CD4-positive, alpha-beta T cell treated with Interleukin-17A for 1 hour (primary cell): ENCODE measurements at places on chromosomes 3 and 15.
A peak's percentile ranks its signal among the peaks of the same experiment; 100 is the strongest.

- peak; percentile 31 for DNase-seq
These were observed 1.2 kb downstream of the NT5DC2 start for GRCh38 chr3:52532517-52532837.

GRCh38 chr3:49668414-49668797, 5.7 kb upstream of the APEH start:
- no peak for DNase-seq

- peak; percentile 68 for DNase-seq
These were observed 161.5 kb downstream of the FOXP1 start for GRCh38 chr3:71421820-71422566.

GRCh38 chr3:54977439-54977838, 49.6 kb upstream of the LRTM1 start:
- no peak for DNase-seq

- DNase-seq: peak; percentile 14
These were observed 238.7 kb upstream of the P2RY1 start for GRCh38 chr3:152595975-152596821.

DNA sequence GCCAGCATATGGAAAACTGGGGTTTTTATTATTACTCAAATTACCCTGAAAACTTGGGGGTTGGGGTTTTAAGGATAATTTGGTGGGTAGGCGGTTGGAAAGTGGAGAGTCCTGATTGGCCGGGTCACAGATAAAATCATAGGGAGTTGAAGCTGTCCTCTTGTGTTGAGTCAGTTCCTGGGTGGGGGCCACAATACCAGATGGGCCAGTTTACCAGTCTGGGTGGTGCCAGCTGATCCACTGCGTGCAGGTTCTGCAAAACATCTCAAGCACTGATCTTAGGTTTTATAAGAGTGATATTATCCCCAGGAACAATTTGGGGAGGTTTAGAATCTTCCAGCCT, 4.9 kb upstream of the ZNF662 start:
- DNase-seq: no peak

DNA sequence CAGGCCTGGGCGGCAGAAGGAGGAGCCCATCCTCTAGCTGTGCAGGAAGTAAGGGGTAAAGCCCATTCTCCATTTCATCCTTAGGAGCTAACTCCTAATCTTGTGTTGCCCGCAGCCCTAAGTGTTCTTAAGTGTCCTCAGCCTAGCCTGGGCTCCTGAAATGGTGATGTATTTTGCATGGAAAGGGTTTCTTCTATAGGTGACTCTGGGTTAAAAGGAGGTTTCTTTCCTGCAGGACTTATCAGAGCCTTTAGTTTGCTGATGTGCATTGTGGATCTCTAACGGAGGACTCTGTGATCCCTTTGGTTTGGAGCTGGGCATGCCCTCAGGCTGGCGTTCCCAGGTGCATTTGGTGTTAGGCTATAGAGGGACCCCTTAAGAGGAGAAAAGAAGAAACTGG, 48.5 kb upstream of the TRPM1 start:
- no peak for DNase-seq

DNA sequence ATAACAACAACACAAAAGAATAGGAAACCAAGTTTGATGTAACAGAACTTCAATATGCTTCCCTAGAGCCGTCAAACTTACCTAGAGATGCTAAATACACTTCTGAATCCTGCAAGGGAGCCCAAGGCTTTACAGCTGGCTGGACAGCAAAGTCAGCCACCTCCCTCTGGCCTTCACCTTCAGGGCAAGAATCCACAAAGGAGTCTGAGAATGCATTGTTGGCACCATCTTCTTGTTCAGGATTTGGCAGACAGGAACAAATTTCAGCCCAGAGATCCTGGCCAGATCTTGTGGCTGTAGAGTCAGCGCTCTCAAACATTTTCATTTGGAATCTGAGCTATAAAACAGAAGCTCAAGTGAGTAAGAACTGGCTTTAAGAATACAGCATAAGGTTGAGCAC, 2.2 kb downstream of the CCDC32 start:
- DNase-seq: no peak

DNA sequence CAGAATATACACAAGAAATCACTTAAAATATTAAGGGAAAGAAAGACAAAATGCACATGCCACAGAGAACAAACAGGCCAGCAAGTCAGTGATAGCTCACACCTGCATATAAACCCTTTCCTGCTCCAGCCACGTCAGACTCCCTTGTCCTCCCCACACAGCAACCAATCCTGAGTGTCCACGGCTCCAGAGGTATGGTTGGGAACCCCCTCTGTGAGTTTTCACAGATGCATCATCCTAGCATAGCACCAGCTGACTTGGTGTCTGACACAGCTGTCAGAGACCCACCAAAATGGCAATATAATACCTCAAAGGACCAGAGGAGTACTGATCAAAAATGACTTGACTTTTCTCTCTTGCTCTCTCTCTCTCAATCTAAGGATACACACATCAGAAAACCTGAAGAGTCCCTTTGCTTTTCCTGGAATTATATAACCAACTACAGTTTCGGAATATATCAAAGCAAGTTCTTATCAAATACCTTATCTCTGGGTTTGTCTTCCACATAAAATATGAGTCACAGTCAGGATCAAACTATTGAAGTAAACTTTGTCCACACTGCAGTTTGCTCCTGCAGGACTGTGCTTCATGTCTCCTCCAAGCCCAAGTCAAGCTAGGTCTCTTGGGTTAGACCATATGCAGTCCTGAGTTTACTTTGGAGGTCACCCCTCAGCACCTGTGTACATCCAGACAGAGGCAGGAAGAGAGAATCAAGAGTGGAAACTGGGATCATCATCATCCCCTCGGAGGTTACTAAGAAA, 187.1 kb upstream of the THBS1 start:
- DNase-seq: no peak

DNA sequence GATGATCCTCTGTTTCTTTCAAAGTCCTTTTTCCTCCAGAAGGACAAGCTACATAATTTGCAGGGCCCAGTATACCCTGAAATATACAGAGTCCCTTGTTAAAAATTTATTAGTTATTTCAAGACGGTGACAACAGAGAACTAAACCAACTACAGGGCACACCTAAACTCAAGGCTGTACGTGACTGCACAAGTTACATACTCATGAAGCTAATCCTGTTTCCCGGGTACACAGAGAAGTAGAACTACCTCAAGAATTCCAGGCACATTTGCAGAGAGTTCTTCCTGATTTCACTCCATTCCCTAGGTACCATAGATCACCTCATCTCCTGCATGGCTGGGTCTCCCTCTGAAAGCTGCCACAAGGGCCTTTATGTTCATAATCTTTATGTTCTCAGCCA, 279.4 kb upstream of the ARL6 start:
- no peak for DNase-seq

GRCh38 chr3:50378024-50378423, 18.7 kb upstream of the TMEM115 start:
- DNase-seq: no peak

DNA sequence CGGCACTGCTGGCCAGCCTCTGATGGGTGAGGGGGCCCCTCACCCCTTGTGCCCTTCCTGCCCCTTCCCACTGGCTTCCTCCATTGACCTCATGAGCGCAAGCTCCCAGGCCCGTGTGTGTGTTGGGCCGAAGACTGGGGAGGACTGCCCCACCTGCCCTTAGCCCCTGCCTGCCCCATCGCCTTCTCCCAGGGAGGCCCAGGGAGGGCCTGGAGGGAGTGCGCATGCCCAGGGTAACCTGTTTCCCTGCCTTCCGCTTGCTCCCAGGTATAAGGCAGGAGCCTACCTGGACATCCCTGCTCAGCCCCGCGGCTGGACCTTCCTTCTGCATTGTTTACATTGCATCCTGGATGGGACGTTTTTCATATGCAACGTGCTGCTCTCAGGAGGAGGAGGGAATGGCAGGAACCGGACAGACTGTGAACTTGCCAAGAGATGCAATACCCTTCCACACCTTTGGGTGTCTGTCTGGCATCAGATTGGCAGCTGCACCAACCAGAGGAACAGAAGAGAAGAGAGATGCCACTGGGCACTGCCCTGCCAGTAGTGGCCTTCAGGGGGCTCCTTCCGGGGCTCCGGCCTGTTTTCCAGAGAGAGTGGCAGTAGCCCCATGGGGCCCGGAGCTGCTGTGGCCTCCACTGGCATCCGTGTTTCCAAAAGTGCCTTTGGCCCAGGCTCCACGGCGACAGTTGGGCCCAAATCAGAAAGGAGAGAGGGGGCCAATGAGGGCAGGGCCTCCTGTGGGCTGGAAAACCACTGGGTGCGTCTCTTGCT, 8.8 kb downstream of the DLL4 start:
- no peak for DNase-seq

DNA sequence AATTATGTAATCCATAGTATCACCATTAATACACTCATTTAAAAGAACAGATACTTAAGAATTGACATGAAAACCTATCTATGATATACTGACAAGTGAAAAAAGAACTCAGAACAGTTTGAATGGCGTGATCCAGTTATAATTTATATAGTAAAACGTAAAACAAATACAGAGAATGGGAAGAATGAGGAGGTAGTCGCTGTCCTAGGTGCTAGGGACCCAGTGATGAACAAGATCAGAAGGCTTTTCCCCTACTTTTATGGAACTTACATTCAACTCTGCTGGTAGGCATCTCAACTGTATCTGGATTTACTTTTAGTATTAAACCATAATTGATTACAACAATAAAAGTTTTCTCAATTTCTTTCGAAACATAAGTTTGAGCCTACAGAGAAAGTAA, 31.8 kb downstream of the GSK3B start:
- no peak for DNase-seq

- DNase-seq: no peak
These were observed 72.5 kb downstream of the GPR156 start for GRCh38 chr3:120212505-120212904.

DNA sequence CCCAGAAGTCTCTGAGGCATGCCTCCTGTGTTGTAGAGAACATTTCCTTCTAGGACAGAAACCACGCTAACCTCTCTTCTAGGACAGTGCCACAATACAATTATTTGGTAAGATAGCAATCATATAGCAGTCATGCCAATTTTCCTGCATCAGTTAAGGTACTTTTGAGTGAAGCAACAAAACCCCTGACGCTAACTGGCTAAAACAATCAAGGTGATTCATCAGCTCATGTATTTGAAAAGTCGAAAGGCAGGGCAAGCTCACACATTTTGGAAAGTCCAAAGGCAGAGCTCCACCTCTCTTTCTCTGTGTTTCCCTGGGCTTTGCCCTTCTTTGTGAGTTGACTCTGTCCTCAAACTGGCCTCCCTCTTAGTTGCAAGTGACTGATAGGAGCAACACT, 10.1 kb downstream of the TERC start:
- no peak for DNase-seq

GRCh38 chr3:136678981-136679380, 73.2 kb downstream of the STAG1 start:
- DNase-seq: no peak

DNA sequence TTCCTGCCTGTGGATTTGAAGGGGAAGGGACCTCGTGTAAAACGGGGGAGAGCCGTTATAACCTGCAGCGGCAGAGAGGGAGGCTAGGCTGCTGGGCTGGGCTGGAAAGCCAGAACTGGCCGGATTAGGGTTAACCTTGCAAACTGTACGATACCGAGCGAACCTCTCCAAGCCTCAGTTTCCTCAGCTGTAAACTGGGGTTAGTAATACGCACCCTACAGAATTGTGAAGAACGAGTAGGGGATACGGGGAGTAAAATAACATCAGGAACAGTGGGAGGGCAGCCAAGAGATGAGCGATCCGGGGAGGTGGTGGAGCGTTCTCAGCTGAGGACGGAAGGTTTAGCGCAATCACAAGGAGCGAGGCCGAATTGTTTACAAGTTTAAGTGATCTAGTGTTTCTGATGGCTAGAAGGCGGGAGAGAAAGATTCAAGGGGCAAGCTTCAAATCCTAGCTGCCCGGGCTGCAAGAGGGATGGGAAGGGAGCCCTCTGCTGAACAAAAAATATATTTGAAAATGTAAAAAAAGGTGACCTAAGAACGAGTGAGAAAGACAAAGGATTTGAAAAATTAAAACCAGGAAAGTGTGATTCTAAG, 768 bp upstream of the SEMA5B start:
- peak; percentile 48 for DNase-seq

DNA sequence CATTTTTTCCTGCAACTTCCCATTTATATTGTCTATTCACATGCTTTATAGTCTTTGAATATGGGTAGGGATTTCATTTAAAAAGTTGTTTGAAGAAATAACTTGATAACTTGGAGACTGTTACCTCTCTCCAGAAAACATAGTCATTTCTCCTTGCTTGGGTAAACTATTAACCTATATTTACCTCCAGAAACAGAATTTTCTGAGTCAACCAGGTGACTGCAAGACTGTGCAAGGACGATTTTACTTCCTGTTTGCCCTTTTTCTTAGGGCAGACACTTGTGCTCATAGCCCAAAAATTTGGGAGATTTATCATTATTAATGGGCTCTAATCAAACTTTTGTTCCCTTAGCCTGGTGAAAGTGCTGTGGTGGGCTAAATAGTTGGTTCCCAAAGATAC, 14.3 kb upstream of the MOBP start:
- no peak for DNase-seq

- DNase-seq: peak; percentile 44
These were observed 1.4 kb upstream of the SEC13 start for GRCh38 chr3:10322352-10322710.

- DNase-seq: no peak
These were observed 153.8 kb downstream of the SPATA16 start for GRCh38 chr3:172987273-172987672.

DNA sequence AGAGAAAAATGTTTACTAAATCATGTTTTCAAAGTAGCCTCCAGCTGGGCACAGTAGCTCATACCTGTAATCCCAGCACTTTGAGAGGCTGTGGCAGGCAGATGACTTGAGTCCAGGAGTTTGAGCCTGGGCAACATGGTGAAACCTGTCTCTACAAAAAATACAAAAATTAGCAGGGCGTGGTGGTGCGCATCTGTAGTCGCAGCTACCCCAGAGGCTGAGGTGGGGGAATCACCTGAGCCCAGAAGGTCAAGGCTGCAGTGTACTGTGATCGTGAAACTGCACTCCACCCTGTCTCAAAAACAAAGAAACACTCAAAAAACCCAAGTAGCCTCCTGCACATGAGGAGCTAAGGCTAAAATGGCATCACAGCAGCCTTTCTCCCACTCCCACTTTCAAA, 1.6 kb upstream of the PPIB start:
- no peak for DNase-seq

DNA sequence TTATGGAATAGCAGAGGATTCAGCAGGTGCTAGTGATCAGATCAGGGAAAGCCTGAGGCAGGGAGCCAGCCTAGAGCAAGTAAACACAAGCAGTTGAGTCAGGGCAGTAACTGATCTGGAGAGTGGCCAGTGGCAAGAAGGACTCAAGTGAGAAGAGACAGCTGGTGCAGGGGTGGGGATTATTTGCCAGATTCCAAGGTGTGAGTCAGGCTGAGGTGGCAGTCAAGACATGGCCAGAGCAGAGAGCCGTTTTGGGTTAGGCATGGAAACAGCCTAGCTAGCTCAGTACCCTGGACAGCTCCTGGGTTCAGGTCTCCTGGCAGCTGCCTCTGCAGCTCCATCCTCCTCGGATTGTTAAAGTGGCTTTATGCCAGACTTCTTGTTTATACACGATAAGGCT, 281.9 kb upstream of the ONECUT1 start:
- no peak for DNase-seq

DNA sequence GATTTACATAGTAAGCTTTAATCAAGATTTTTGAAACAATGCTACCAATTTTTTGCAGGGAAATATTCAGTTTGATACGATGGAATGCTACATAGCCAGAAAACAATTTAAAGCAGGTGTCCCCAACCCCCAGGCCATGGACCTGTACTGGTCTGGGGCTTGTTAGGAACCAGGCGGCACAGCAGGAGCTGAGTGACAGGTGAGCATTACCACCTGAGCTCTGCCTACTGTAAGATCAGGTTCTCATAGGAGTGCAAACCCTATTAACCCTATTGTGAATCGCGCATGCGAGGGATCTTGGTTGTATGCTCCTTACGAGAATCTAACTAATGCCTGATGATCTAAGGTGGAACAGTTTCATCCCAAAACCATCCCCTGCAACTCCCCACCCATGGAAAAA, 322.6 kb upstream of the NECTIN3 start:
- DNase-seq: no peak
